Heart right ventricle (tissue), 16 donors: ENCODE measurements at places on chromosomes 13 and 19. TPM values are rescaled to one million over a fixed set of nuclear protein-coding genes. Genes with fewer than 3 reads are reported as not detected.

DNA sequence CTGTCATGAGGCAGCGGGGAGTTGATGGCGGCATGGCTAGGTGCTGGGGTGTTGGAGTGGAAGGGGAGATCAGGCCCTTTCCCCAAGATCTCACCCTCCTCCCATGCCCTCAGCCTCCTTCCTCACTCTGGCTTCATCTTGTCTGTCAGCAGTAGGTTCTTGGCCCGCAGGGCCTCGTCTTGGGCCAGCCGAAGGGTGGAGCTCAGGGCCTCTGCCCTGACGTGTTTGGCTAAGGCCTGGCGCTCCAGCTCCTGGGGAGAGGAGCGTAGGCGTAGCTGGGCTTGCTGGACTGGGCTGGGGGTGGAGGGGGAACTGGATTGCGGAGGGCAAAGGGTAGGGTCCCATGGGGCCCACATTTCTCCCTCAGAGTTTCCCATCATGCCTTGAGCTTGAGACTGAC, 23.2 kb downstream of the TSKS start:
- H3K27me3 ChIP-seq = no peaks in the 10 kb centered on the region
- H3K27ac ChIP-seq = no peak overlapping the region
- no peaks in the 10 kb centered on the region for H3K4me1 ChIP-seq
- H3K4me3 ChIP-seq = no peak overlapping the region

- H3K36me3 ChIP-seq = no peaks in the 10 kb centered on the region
- no peak for DNase-seq
- H3K4me3 ChIP-seq = no peak overlapping the region
- no peaks in the 10 kb centered on the region for H3K27me3 ChIP-seq
- H3K4me1 ChIP-seq = no peaks in the 10 kb centered on the region
- no peak overlapping the region for H3K27ac ChIP-seq
Measured at GRCh38 chr13:54852831-54853230, 1824.2 kb downstream of the OLFM4 start.

DNA sequence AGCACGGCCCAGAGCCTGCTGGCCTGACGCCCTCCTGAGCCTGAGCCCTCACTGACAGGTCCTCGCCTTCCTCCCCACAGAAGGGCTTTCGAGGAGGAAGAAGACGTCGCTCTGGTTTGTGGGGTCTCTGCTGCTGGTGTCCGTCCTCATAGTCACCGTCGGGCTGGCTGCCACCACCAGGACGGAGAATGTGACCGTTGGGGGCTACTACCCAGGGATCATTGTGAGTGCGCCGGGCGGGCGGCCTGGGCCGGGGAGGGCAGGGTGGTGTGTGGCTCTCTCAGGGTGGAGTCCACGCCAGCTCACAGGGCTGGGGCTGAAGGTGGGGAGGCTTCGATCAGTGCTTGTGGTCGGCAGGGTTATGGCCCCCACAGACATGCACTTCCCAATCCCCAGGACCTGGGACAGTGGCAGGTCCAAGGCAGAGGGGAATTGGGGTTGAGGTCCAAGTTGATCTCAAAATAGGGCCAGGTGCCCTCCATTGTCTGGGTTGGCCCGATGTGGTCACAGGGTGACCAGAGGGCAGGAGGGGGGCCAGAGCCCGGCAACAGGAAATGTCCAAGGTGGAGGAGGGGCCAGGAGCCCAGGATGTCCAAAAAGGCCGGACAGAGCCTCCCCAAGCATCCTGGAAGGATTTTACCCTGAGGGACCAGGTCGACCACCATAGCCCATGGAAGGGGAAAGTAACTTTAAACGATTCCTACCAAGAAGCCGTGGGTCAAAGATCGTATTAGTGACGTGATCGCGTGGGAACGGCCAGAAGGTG, 7.2 kb downstream of the TMEM255B start:
- DNase-seq = no peak
- H3K27ac ChIP-seq = no peak overlapping the region
- H3K4me1 ChIP-seq = peaks cover 3% of the 10 kb centered on the region
- H3K36me3 ChIP-seq = peaks cover 11% of the 10 kb centered on the region
- H3K4me3 ChIP-seq = no peak overlapping the region

DNA sequence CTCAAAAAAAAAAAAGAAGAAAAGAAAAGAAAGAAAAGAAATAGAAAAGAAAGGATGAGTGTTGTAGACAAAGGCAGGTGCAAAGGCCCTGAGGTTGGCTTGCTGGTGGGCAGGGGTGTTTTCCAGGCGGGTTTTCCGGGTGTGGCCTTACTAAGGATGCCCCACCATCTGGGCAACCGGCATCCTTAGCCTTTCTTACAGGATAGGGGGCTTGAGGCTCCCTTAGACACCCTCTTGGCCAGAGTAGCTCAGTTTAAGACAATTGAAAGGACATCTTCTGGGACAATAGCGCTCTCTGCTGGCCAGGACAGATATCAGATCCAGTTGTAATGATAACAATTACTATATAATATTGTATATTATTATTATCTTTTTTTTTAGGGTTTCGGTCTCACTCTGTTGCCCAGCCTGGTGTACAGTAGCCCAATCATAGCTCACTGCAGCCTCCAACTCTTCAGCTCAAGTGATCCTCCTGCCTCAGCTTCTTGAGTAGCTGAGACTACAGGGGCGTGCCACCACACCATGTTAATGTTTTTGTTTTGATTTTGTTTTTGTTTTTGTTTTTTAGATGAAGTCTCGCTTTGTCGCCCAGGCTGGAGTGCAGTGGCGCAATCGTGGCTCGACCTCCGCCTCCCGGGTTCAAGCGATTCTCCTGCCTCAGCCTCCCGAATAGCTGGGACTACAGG, 1.4 kb upstream of the QTRT1 start:
- no peak for DNase-seq
- no peak overlapping the region for H3K27ac ChIP-seq
- H3K36me3 ChIP-seq = no peaks in the 10 kb centered on the region
- H3K27me3 ChIP-seq = no peaks in the 10 kb centered on the region
- peaks cover 33% of the 10 kb centered on the region for H3K4me1 ChIP-seq

DNA sequence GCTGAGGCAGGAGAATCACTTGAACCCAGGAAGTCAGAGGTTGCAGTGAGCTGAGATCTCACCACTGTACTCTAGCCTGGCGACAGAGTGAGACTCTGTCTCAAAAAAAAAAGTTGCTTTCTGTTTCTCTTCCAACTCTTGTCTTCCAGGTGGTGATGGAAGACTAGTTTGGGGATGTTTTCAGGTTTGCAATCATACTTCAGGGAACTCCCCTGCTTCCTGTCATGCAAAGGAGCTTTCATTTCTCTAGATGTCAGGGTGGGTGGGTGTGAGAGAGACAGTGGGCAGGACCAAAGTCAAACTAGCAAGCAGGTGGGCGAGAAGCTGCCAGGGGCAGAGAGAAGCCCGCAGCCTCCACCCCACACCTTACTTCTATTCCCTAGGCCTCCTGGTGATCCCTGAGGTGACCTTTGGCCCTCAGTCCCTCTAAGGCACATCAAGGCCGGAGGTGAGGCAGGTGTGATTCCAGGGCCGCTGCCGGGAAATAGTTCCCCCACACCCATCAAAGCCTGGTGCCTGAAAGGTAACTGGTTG, 25.7 kb downstream of the CCNE1 start:
- no peaks in the 10 kb centered on the region for H3K27me3 ChIP-seq
- H3K4me3 ChIP-seq = no peak overlapping the region
- no peak overlapping the region for H3K27ac ChIP-seq

DNA sequence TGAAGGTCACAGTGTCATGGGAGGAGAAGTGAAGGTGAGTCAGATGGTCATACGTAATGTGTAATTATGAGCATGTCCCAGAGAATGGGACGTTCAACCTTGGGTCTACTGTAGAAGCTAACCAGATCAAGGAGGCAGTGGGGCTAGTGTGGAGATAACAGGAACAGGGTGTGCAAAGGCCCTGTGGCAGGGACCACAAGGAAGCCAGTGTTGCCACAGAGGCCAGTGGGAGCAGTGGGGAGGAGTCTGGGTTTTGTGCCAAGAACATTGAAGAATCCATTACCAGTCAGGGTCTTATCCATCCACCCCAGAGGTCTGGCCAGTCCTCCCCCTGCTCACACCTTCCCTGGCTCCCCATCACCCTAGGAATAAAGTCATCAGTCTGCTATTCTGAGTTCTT, 3.3 kb downstream of the MRPL4 start:
- no peak overlapping the region for H3K27ac ChIP-seq
- H3K4me3 ChIP-seq = no peak overlapping the region
- no peak for DNase-seq
- H3K36me3 ChIP-seq = no peaks in the 10 kb centered on the region

DNA sequence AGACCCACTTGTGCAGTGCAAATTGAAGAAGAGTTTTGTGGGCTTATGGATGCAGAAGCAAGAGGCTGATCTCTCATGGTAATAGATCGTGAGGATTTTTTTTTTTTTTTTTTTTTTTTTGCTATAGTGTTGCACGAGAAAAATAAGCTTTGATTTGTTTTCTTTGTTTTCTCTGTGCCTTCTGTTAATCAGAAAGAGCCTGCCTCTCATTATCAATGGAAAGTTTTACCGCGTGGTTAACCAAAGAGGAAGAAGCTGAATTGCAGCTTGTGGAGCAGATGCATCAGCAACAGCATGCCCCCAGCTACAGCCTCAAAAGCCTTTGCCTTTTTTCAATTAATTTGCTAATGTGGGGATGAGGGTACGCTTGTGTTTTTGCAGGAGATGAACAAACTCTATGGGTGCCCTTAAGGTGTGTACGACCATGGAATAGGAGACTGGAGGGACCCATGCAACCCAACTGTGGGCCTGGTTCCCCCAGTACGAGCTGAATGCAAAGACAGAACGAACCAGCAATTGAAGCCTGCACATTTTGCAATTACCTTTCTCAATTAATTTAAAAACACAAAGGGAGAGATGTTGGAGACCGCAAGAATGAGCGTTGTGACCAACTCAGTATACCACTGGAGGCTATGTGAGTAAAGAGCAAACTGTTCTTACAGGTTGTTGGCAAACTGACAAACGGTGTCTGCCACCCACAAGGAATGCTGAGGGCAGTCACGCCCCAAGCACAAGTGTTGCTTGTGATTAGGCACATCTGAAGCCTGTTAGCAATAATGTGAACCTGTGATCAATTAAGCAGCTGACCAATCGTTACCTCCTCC, 58.6 kb upstream of the SPRY2 start:
- H3K36me3 ChIP-seq = no peaks in the 10 kb centered on the region
- no peak overlapping the region for H3K27ac ChIP-seq

DNA sequence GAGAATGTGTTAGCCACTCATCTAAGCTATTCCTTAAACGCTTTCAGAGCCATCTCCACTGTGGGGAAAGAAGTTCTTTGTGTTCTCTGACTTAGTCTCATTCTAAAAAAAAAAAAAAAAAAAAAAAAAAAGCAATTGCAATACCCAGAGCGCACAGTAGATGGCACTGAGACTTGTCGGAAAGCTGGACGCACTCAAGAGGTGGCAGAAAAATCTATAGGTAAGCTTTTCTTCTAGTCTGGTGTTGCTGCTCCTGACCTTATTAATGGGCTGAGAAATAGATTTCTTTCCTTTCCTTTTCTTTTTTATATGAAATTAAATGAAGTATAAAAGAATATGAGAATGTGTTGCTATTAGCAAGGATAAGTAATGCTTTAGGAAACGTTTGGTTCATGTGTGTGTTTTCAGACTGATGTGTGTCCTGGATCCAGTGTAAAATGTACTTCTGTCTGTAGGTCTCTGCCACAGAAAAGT, 4.7 kb upstream of the GJB2 start:
- DNase-seq = no peak
- no peak overlapping the region for H3K27ac ChIP-seq
- peaks cover 58% of the 10 kb centered on the region for H3K27me3 ChIP-seq
- H3K4me1 ChIP-seq = peaks cover 19% of the 10 kb centered on the region
- no peaks in the 10 kb centered on the region for H3K36me3 ChIP-seq
- no peak overlapping the region for H3K4me3 ChIP-seq

GRCh38 chr13:51549050-51549449, 35.2 kb upstream of the WDFY2 start:
- no peak for DNase-seq
- H3K27me3 ChIP-seq = no peaks in the 10 kb centered on the region
- H3K4me3 ChIP-seq = no peak overlapping the region
- H3K36me3 ChIP-seq = no peaks in the 10 kb centered on the region

- DNase-seq = no peak
- H3K36me3 ChIP-seq = no peaks in the 10 kb centered on the region
- peaks cover 5% of the 10 kb centered on the region for H3K27me3 ChIP-seq
- peak overlapping the region; percentile 64 for H3K27ac ChIP-seq
Measured at GRCh38 chr13:113927661-113928581, 46.0 kb downstream of the C13orf46 start.

ZNF439 gene
- total RNA-seq = 4.2 TPM

SIGLEC7 gene
- total RNA-seq = 0.70 TPM

PROZ gene
- not detected for total RNA-seq

KLK1 gene
- total RNA-seq = not detected

SLITRK6 gene
- 0.38 TPM for total RNA-seq
